Stimulated activated CD8-positive, alpha-beta memory T cell treated with anti-CD3 and anti-CD28 coated beads, Interleukin-7, amount 100 ng/mL, for 48 hours (primary cell): ENCODE measurements at places on chromosomes 5 and 9.

GRCh38 chr5:112445626-112446350, 26.7 kb upstream of the EPB41L4A start:
- DNase-seq: no peak

DNA sequence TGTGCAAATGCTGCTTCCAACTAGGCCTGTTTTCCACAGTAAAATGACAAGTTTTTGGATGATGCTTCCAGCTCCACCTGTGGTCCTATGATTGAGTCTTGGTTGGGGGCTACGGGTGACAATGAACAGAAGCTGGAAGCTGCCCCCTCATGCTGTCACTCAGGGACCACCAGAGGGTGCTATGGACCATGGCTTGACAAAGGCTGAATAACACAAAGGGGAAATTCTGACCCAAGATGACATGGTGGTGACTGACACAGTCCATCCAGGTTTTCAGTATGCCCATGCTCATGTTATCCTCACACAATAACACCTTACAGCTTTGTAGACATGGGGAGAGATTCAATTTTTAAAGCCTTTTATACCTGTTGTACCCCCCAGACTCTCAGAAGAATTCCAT, 23.9 kb upstream of the SAP30L start:
- peak; percentile 23 for DNase-seq

DNA sequence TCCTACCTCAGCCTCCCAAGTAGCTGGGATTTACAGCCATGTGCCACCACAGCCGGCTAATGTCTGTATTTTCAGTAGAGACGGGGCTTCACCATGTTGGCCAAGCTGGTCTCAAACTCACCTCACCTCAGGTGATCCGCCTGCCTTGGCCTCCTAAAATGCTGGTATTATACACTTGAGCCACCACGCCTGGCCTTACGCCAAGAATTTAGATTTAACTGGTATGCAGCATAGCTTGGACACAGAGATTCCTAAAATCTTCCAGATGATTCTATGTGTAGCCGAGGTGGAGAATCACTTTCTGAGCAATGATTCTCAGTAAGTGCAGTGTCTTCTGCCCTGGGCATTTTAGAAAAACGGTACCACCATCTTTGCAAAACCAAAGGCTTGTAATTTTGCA, 74.1 kb downstream of the HABP4 start:
- DNase-seq: no peak

DNA sequence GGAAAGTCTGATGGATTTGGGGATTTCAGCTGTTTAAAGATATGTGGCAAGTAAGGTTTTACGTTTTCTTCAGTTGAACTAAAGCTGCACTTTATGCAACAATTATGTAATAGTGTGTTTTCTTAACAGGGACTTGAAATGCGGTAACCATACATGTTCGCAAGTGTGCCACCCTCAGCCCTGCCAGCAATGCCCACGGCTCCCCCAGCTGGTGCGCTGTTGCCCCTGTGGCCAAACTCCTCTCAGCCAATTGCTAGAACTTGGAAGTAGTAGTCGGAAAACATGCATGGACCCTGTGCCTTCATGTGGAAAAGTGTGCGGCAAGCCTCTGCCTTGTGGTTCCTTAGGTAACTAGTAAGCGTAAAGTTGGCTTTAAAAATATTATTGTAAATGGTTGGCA, 28.5 kb downstream of the NFX1 start:
- DNase-seq: no peak

- DNase-seq: no peak
These were observed 519 bp downstream of the EXOC3 start for GRCh38 chr5:443239-444151.
